ENCODE measurements at places on chromosomes 3 and 15. TPM values are rescaled to one million over a fixed set of nuclear protein-coding genes. Genes with fewer than 3 reads are reported as not detected.

DNA sequence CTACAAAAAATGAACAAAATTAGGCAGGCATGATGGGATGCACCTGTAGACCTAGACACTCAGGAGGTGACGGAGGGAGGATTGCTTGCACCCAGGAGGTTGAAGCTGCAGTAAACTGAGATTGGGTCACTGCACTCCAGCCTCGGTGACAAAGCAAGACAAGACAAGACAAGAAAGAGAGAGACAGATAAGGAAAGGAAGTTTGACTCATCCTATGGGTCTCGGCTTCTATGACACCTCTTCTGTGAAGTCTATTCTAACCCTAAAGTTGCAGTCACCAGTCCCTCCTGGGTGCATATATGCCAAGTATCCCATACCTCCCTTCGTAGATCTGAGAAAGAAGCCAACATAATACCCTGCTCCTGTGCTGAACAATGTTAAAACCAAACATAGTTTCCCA lies 7.9 kb upstream of the ZMAT3 start:
- DNase-seq = no peak

ALG3 gene
- polyA plus RNA-seq = 60.8 TPM

RLBP1 gene
- not detected for polyA plus RNA-seq

CLDN18 gene
- polyA plus RNA-seq = not detected

- no peak for DNase-seq
Measured at GRCh38 chr3:41717641-41718040, 244.3 kb downstream of the ULK4 start.

GRCh38 chr3:48018841-48019240 lies 2.6 kb upstream of the MAP4 start:
- DNase-seq = no peak

FGF12 gene
- polyA plus RNA-seq = not detected

SLC25A36 gene
- 20.4 TPM for polyA plus RNA-seq

TTC21A gene
- 11.1 TPM for polyA plus RNA-seq

GRCh38 chr15:67590191-67590590 lies 47.7 kb downstream of the MAP2K5 start:
- no peak for DNase-seq

GRCh38 chr3:171088964-171089754 lies 62.6 kb upstream of the SLC2A2 start:
- DNase-seq = no peak

DNA sequence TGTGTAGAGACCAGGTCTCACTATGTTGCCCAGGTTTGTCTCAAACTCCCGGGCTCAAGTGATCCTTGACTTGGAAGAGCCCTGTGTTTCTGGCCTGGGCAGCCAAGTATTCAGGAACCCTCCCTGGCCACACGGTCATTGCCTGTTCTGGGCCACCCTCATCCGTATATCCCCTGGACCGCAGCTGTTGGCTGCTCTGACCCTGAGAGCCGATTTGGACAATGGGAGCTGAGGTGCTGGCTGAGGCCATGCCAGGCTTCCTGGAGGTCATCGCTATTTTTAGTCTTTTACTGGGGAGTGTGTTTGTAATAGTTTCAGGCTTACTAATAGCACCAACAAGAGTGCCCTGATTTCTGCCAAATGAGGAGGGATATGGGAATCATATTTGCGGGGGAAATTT lies 60.7 kb downstream of the ADAMTS7 start:
- no peak for DNase-seq

DNA sequence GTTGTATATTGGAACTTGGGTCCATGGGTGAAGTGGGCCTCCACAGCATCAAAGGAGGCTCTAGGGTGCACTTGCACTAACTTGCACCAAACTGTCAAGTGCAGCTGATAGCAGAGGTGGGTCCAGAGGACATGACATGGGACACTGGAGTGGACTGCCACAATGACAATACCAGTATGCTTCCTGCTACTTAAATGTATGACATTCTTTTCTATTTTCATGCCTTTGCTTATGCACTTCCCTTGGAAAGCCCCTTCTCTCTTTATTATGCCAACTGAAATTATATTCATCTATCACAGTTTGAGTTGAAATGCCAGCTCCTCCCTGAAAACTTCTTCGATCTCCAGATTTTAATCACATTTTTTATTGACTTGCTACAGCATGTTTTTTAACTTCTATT lies 101.8 kb downstream of the CFAP20DC start:
- no peak for DNase-seq

PRC1 gene
- 1.6 TPM for polyA plus RNA-seq

TM4SF4 gene
- 0.08 TPM for polyA plus RNA-seq
